ENCODE measurements at places on chromosomes 13 and 19. TPM values are rescaled to one million over a fixed set of nuclear protein-coding genes. Genes with fewer than 3 reads are reported as not detected.

DNA sequence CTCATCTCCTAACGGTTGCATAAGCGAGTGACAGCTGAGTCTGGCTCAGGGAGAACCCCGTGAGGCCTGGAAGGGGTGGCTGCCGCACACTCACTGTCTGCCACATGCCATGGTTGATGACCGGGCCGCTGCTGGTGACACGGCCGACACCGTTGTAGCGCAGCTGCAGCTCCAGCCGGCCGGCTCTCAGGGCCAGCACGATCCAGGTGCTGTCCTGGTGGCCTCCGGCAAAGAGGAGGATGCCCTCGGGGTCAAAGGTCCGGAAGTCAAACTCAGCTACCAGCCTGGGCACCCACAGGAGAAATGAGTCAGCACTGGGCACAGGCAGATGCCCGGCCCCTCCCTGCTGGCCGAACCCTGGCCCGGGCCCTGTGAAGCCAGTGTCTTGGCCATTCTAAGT, 31.7 kb downstream of the GAS6 start:
- DNase-seq, result no peak

DNA sequence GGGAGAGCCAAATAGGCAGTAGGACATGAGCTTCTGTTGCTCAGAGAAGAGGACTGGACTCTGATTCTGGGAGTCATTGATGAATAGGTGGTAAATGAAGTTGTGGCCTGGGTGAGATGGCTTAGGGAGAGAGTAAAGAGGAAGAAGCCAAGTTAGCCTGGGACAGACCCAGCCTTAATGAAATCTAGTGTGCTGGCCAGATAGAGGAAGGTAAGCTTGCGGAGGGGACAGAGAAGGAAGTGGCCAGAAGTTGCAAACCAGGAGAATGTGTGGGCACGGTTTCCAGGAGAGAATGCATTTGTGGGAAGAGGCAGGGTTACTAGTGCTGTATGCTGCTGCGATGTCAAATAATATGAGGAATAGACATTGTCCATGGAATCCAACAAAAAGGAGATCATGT, 83.3 kb upstream of the OLFM4 start:
- DNase-seq, result no peak

DNA sequence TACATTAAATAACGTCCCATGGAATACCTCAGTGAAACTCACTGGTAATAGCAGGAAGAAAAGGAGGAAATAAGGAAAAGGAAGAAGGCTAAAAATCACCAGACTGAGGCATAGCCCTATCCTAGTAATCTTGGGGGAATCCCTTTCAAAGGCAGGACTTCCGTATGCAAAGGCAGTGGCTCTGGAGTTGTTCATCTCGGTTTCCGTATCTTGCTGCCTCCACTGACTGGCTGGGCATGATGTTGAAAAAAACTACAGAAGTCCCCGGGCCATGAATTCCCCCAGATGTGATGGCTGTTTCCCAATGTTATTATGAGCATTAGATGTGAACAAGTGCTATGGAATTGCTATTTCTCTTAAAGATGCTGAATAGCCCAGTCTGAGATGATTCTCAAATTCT, 5.5 kb downstream of the FPR2 start:
- DNase-seq, result no peak

DNA sequence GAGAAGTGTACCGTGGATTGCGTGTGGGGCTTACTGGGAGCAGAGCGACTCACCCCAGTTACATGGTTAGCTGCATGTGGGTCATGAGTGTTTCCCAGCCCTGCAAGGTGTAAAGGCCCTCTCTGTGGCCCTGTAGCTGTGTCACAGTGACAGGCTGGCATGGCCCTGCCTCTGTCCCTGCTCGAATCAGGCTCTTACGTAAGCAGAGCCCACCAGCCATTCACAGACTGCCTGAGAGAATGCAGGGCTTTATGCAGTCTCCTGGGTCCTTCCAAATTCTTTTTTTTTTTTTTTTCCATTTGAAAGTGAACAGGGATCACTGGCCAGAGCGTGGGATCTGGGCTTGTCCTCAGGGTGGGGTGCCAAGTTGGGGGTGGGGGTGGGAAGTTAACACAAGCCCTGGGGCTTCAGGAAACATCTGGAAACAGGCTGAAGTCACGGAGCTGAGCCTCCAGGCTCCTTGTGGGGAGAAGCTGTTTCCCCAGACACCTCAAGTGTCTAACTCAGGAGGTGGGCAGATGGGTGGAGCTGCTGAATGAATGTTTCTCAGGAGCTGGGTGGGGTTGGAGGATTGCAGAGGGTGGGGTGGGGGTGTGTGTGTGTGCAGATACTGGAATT, 13.4 kb downstream of the TECR start:
- DNase-seq, result peak; percentile 27

DNA sequence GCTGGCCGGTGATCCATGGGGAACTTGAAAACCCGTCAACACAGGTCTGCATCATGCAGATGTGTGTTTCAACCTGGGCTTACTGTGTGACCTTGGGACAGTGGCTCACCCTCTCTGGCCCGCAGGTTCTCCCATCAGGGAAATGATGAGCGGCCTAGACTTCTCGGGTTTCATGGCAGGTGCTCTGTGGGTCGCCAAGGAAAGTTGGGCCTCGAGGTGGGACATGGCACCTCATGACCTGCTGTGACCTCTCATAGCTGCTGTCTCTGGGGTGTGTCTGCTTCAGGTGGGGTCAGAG, 50.8 kb upstream of the NFIC start:
- no peak for DNase-seq

CYP4F3 gene
- 0.89 TPM for total RNA-seq

RFX2 gene
- 11.8 TPM for total RNA-seq

SIGLEC5 gene
- total RNA-seq, result not detected

All from HT-29 (cell line).